Mucosa of descending colon (tissue), 3 donors: ENCODE measurements at places on chromosomes 13 and 19. TPM values are rescaled to one million over a fixed set of nuclear protein-coding genes. Genes with fewer than 3 reads are reported as not detected.

CATSPERD gene
- total RNA-seq: not detected

GRCh38 chr13:110379905-110380341 lies 72.8 kb downstream of the COL4A2 start:
- no peak for DNase-seq

DNA sequence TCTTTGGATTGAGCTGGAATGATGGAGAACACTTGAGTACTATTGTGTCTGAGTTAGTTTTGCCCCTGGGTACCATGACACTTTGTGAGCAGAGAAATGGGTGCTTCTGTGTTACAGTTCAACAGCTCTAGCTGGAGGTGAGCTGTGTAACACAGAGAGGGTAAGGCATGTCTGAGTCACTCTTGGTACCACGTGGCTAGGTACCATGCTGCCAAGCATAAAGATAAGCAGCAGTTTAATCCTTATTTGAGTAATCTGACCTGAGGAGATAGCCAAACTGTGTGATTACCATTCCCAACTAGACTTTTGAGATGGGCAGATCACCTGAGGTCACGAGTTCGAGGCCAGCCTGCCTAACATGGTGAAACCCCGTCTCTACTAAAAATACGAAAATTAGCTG lies 122.0 kb downstream of the OLFM4 start:
- DNase-seq: no peak

OR4F17 gene
- total RNA-seq: 0.79 TPM

DNA sequence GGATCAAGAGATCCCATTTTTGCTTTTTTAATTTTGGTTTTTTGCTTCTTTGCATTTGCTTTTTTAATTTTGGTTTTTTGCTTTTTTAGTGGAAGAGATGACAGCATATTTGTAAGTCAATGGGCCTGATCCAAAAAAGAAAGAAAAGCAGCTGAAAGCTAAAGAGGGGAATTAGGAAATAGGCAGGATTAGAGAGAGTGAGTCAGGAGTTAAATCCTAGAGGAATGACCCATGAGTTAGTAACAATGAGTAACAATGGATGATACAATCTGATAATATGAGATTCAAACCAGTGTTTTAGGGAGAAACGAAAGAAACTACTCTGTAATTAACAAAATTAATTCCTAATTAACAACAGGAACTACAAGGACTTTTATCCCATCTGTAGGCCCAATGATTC lies 111.2 kb upstream of the SGCG start:
- DNase-seq: no peak

GRCh38 chr13:42181381-42181953 lies 90.5 kb upstream of the AKAP11 start:
- DNase-seq: no peak

CD37 gene
- total RNA-seq: 5.6 TPM

DNA sequence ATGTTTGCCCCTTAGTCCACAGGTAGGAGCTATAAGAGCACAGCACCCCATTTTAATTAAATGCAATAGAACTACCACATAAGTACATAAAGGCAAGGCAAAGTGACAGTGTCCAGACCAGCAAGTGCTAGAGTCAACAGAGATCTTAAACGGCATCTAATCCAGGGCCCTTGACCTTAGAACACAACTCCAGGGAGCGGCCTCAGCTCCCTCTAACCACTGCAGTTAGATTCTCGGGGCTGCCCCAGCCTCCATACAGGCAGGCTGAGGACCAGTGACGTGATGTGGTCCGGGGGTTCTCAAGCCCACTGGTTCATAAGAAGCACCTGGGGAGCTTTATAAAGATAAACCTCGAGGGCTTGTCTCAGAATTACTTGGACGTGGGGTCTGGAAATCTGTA lies 10.0 kb upstream of the ATP12A start:
- DNase-seq: peak; percentile 59

ZNF560 gene
- total RNA-seq: not detected

ZNF723 gene
- total RNA-seq: not detected

DNA sequence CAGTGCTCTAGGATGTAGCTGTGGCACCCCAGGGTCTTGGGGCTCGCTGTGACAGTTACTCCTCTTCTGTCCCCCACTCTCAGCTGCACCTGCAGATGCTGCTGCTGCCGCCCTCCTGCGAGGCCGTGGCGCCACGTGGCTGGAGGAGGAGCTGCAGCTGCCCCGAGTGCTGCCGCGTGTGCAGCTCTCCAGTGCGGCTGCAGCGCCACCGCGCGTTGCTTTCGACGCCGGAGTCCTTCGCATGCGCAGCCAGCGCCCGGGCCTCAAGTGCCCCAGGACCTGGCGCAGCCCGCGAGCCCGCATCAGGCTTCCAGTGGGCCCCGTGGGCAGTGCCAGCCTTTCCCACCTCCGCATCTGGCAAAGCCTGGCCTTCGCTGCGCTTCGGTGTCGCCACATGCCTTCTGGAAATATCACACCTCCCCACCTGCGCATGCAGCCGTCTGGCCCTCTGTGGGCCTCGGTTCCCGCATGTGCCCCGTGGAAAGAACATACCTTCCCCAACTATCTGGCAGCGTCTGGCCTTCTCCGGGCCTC lies 692 bp upstream of the ZNF580 start:
- DNase-seq: peak; percentile 65

DNA sequence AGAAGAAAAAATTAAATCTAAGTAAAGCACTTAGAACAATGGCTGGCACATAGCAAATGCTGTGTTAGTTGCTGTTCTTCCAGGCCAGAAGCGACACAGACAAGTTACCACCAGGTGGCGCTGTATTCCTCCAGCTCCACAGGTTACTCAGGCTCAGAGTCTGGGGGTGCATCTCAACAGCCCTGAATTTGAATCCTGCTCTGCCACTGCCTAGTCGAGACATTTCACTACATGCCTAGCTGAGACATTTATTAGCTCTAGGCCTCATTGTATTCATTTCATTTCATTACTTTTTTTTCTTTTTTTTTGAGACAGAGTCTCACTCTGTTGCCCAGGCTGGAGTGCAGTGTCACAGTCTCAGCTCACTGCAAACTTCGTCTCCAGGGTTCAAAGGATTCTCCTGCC lies 16.4 kb upstream of the CYP2B6 start:
- peak; percentile 94 for DNase-seq

CEACAM6 gene
- 431 TPM for total RNA-seq

THSD1 gene
- total RNA-seq: 1.2 TPM
